Skeletal muscle cell (primary cell): ENCODE measurements at places on chromosomes 5 and 9.

- DNase-seq: no peak
These were observed 218.0 kb downstream of the DCP2 start for GRCh38 chr5:113194591-113194990.

- DNase-seq: no peak
These were observed 22.6 kb upstream of the SLC6A19 start for GRCh38 chr5:1178529-1179382.

DNA sequence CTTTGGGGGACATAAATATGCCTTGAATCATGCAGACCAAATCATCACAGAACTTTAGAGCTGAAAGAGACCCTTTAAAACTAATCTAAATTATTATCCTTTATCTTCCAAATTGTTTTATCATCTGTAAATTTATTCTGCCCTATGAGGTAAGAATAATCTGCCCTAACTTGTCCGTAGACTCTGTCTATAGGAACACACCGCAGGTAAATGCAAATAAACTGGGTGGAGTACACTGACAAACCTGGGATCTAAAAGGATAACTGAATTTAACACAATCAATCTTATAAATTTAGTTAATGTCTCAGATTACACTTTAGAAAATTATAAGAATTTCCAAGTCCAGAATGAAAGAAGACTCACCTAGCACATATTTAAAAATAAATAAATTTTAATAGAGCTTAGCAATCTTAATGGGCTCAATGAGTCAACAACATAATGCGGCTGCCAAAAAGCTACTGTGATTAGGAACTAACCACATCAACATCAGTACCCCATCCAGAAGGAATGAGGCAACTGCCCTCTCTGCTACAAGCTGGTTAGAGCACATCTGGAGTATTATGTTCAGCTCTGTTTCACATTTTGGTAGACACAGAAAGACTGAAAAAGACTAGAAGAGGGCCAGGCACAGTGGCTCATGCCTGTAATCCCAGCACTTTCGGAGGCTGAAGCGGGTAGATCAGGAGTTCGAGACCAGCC lies 5.6 kb downstream of the MEGF9 start:
- DNase-seq: no peak

DNA sequence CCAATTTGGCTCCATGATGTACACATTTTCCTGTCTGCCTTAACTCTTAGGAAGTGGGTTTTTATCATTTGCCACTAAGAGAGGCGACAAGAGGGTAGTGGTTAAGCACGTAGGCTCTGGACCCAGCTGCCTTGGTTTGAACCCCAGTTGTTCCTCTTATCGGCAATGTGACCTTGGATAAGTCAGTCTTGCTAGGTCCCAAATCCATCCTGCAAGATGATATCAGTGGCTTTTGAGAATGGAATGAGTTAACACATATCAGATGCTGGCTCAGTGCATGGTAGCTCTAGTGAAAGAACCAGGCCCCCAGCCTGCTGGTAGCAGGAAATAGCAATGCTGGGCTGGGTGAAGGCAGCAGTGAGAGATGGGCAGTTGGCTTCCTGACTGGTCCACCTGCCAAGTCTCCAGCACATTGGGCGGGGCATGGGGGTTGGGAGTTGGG lies 72.5 kb downstream of the STK10 start:
- no peak for DNase-seq

GRCh38 chr5:56048124-56048523 lies 53.4 kb upstream of the IL6ST start:
- DNase-seq: no peak

DNA sequence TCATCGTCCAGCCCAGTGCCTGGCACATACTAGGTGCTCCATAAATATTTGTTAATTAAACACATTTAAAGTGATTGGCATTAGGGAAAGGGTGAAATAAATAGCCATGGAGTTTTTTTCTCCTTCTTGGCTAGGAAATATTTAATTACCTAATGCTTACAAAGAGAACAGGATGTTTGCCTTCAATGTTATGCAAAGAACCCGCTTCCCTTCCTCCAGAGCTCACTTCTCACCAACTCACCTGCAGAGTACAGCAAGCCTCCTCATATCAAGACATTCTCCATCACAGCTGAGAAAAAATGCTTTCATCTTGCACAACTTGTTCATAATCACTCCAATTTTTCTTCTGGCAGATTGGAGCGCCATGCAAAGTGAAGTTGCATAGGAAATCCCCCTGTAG lies 161.7 kb upstream of the STK32A start:
- no peak for DNase-seq

GRCh38 chr5:24986326-24986725 lies 341.5 kb upstream of the CDH10 start:
- no peak for DNase-seq

DNA sequence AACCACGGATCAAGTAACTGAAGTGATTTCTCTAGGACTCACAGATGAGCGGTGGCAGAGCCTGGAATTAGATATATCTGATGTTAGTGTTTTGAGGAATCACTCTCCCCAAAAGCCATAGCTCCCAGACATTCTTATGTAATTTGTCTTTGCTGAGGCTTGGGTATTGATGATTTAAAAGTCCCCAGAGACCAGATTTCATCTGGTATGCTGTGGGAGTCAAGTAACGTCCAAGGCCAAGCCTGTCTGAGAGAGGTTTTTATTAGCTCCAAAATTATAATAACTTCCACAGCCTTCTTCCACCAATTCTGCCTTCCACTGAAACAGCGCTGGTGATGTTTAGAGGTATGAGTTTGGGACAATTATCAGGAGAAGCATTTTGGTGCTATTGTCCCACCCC lies 21.3 kb upstream of the KCNIP1 start:
- DNase-seq: no peak

- no peak for DNase-seq
These were observed 49.6 kb upstream of the EIF4EBP3 start for GRCh38 chr5:140497897-140498296.

DNA sequence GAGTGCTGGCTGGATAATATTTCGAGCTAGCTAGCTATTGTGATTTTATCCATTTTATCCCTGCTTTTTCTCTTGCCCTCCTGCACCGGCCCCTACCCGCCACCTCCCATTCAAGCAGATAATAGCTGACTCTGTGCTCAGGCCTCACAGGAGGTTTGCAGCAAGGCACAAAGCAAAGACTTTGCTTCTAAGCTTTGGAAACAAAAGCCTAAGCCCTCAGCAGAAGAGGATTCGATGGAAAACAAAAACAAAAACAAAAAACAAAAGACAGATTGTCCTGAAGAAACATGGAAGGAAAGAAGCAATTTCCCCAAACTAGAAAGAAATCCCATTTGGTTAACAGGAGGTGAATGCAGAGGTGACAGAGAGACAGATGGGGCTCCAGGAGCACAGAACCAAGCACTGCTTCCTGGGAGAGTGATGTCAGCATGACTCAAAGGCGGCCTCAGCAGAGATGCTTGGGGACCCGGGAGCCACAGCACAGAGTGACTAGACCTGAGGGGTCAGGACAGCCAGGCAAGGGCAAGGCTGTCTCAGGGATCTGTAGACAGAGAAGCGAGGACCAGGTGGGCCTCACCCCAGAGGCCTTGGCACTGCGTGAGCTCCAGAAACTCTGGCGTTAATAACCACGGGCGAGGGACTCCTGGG lies 28.4 kb downstream of the MTX3 start:
- no peak for DNase-seq

DNA sequence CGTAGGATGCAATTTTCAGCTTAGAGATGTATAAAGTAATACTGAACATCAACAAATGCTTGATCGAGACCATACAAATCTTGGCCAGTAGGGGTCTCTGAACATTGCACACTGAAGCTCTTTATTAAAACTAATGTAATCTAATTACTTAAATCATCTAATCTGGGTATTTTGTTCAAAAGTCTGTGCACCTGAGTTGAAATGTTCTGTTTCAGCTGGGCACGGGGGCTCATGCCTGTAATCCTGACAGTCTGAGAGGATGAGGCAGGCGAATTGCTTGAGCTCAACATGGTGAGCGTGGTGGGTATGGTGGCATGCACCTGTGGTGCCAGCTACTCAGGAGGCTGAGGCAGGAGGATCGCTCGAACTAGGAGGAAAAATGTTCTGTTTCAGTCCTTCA lies 41.0 kb downstream of the ESM1 start:
- peak; percentile 3 for DNase-seq

DNA sequence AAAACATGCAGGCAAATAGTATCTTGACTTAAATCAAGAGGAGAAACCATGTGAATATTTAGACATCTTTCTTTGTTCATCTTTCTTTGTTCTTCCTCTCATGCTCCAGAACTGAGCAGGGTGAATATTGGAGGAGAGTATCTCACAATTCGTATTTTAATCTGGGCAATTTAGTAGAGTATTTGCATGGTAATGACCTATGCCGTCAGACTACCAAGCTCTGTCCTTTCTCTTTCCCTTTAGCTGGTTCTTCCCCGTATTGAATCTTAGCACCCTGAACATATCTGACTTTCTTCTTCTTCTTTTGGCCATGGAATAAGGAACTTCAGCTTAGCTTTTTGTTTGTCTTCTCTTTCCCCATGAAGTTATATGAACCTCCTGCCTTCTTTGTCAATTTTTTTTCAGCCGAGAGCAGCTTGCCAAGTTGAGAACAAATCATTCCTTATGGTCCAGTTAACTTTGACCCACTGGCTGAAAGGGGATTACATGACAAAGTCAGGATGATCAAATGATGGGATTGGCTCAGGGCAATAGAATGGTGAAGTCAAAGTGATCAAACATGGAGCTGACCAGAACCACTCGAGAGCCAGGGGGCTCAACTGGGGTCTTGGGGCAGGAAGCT lies 95.8 kb downstream of the DAPK1 start:
- DNase-seq: no peak
